SJSA1 (cell line): ENCODE measurements at places on chromosomes 6 and 20. TPM values are rescaled to one million over a fixed set of nuclear protein-coding genes. Genes with fewer than 3 reads are reported as not detected.

Gene AVP
- total RNA-seq, result not detected in 2 replicates

GRCh38 chr6:93549868-93550267 is 130.5 kb upstream of the EPHA7 start:
- DNase-seq, result no peak

DNA sequence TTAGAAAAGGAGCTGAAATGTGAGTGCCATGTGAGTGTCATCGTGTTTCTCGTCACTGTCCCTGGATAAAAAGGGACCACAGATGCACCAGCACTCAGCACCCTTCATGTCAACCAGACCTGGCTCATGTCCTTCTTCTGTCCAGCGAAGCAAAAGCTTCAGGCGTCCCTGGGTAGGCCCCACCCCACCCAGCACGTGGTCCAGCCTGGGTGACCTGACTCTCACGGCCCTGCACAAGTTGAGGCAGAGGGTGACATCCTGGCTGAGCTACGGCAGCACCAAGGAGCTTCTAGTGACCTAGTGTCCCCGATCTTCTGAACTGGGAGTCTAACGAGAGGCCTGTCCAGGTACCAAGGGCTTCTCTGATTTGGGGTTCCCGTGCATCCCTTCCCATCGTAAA is 37.8 kb downstream of the PSMG4 start:
- DNase-seq, result no peak

- peak; percentile 47 for DNase-seq
Measured at GRCh38 chr6:149065658-149066556, 251.6 kb upstream of the TAB2 start.

- no peak for DNase-seq
Measured at GRCh38 chr6:139311831-139312230, 20.0 kb upstream of the TXLNB start.

DNA sequence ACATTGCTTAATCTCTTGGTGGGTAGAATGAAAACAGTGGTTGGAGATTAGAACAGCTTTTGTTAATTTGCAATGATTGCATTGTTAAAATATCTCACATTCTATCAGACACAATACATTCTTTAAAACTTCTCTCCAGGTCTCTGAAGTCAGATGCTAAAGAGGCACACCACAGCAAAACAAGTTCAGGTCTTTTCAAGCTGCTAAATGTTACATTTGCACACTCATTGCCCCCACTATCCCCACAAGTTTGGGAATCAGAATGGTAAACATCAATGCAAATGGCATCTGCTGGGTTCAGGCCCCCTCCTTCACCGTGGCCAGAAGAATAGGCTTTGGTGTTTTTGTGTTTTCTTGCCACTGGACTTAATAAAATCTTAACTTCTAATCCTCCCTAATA is 10.1 kb upstream of the HAO1 start:
- DNase-seq, result no peak

DNA sequence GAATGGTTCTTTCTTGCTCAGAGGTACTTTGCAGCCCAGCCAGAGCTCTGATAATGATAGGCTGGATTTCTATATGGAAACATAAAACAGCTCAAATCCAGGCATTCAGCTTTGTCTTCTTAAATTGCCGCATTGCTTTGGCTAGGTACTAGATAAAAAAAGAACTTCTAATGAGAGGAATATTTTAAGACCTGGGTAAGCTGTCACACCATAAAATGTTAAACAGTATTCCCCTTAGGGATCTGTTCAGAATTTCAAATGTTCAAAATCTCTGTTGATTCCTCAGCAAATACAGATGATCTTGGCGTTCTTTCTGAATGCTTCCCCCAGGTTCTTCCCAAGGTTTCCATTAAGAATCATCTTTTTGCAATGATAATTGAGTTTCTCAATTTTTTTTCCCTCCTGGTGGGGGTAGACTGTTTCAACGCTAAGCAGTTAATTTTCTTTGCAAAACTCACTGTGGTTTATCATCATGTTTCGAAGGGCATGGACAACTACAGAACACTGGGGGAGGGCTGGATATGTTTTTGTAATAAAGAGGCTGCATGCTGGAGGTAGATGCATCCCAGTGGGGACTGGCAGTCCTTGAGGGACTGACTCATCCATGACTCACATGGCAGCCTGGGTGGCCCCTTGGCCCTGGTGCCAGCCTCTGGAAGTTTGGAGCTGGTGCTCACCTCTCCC is 31.0 kb downstream of the TIAM2 start:
- DNase-seq, result peak; percentile 91

DNA sequence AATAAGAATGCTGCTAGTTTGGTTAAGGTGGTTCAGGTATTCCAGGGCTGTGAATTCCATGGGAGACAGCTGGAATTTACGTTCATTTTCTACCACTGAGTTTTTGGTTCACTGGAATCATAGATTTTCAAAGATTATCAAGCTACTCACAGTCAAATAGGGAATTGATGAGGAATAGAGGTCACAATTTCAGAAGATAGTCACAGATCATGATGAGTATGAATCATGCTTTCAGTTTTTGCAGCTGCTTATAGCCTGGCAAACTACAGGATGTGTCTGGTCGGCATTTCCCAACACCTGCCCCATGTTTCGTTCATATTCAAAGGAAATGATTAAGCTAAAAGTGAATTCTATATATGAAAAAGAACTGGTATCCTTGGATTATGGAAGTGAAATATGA is 58.7 kb downstream of the BCKDHB start:
- DNase-seq, result no peak

Gene NAPB
- 8.8 and 9.2 TPM in 2 replicates for total RNA-seq

GRCh38 chr6:143592335-143592734 is 80.8 kb upstream of the FUCA2 start:
- DNase-seq, result no peak

- DNase-seq, result no peak
Measured at GRCh38 chr6:156029286-156029985, 573.8 kb upstream of the NOX3 start.
